ENCODE measurements at places on chromosomes 7 and 10.
A peak's percentile ranks its signal among the peaks of the same experiment; 100 is the strongest.

- no peak for DNase-seq
Measured at GRCh38 chr10:4006051-4006450, 221.0 kb upstream of the KLF6 start.

GRCh38 chr10:32197423-32197822, 141.2 kb upstream of the KIF5B start:
- DNase-seq = no peak

DNA sequence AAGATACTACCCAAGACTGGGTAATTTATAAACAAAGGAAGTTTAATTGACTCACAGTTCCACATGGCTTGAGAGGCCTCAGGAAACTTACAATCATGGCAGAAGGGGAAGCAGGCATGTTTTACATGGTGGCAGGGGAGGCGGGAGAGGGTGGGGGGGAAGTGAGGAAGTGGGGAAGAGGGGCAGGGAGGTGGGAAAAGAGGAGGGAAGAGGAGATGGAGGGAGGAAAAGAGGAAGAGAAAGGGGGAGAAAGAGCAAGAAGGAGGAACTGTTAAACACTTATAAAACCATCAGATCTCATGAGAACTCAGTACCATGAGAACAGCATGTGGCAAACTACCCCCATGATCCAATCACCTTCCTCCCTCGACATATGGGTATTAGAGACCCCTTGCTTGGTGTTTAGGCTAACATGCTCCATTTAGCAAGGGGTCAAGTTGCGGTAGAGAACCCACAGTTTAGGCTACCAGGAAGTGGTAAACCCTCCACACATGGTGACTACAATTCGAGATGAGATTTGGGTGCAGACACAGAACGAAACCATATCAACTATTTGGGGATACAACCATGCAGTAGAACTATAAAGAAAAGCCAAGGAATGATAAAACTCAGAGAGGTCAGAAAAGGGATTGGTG, 3.5 kb upstream of the LMBR1 start:
- DNase-seq = no peak

- no peak for DNase-seq
Measured at GRCh38 chr7:150738591-150739001, 1.4 kb downstream of the GIMAP5 start.

GRCh38 chr10:20809631-20810030, 87.5 kb downstream of the NEBL start:
- no peak for DNase-seq

DNA sequence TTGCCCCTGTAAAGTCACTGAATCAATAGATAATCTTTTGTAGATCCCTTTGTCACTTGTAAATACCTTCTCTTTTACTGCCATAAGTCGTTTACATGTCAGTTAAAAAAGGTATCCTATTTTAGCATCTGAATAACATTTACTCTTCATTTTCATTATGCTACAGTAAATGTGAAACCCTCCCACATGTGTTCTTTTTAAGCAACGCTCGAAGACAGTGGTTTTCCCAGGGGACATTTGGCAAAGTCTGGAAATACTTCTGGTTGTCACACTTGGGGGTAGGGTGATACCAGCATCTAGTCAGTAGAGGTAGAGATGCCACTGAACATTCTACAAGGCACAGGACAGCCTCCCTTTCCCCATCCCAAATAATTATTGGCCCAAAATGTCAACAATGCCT, 23.7 kb downstream of the ATAD1 start:
- no peak for DNase-seq

- no peak for DNase-seq
Measured at GRCh38 chr7:28862595-28863272, 95.4 kb downstream of the TRIL start.

- DNase-seq = no peak
Measured at GRCh38 chr7:130222-130572, 62.2 kb upstream of the FAM20C start.

DNA sequence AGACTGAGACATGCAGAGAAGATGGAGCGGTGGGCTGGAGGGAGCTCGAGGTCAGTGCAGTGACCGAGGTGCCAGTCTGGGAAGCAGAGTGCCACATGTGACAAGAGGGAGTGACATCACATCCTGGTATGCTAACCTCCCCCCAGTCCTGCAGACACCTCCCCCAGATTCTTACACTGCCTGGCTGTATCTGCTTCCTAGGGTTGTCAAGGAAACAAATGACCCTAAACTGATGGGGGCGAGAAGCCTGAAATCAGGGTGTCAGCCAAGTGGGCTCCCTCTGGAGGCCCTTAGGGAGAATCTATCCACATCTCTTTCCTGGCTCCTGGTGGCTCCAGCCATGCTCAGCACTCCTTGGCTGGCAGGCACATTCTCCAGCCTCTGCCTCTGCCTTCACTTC, 316.1 kb upstream of the ZMIZ1 start:
- DNase-seq = no peak

- peak; percentile 32 for DNase-seq
Measured at GRCh38 chr10:69644658-69645295, 14.7 kb downstream of the FAM241B start.

- no peak for DNase-seq
Measured at GRCh38 chr7:132537456-132538145, 38.7 kb downstream of the PLXNA4 start.

DNA sequence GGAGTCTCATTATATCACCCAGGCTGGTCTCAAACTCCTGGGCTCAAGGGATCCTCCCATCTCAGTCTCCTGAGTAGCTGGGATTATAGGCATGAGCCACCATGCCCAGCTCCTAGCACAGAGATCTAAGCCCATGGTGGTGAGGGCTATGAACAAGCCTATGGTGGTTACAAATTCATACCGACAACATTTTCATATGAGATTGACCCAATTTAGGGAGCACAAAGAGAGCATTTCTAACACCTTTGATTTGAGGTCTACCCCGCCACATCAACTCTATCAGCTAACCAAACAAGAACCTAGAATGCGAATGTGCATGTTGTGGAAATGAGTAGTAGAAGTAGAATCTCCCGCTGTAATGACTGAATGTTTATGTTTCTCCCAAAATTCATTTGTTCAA, 14.2 kb upstream of the PRF1 start:
- peak; percentile 53 for DNase-seq

- no peak for DNase-seq
Measured at GRCh38 chr10:80454513-80455460, 677 bp downstream of the TSPAN14 start.

DNA sequence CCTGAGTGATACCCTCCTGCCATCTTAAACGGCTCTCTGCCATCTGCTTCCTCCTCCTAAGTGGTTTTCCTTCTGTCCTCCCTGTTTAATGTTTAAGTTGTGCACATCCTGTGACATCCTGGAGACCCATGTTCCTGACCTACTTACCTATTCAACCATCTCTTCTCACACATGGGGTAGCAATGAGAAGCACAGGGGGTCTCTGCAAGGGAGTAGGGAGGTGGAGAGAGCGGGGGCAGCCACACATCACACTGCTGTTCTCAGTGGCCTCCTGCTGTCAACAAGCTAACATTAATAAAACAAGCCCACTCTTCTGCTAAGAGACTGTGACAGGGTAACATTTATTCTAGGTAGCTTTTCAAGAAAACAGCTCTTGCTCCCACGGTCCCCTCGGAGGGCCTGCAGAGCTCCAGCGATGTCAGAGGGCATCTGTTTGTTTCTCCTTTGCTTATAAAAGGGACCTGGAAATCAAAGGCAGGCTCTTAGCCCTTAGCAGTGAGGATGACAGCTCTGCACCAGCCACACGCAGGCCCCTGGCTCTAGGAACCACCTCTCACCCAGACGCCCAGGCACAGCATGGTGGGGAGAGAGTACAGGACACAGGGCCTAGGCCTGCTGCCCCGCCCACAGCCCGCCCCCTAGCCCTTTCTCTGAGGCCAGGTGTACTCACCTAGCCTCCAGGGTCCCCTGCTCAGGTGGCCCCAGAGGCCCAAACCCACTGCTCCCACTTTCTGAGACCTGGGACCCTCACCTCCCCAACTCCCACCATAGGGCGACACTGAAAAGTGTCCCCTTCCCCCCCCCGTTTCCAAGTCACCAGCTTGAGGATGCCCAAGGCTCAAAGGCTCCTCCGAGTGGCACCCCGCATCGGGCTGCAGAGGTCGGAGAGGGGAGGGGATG, 943 bp upstream of the SLC18A2 start:
- no peak for DNase-seq

DNA sequence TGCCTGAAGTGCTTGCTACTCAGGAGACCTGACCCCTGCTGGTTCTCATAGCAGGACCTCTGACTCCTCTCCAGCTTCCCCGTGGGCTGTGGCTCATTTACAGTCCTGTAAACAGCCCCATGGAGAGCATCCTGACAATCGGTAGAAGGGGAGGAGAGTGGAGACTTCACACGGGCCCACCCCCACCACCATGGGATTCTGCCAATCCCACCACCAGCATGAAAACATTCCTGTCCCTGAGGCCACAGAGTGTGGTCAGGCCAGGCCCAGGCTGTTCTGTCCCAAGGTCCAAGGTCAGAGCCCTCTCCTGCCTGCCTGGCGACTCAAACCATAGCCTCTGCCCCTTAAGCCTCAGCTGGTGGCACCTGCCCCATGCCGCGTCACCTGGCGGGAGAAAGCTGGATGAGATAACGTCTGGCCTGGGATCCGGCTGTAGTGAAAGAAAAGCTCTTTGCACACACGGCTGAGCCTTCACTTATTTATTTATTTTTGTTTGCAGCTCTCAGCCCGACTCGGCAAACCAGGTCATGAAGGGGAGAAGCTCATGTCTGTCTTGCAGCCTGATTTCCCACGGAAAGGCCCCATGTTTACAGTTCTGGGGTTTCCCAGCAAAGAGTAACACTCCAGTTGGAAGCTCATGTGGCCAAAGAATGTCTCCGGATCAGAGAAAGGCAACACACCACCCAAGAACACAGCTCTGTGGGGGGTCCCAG, 293.6 kb upstream of the ZMIZ1 start:
- no peak for DNase-seq

GRCh38 chr10:6082496-6083395, 6.1 kb upstream of the RBM17 start:
- DNase-seq = no peak

GRCh38 chr7:150520145-150520544, 5.5 kb downstream of the GIMAP7 start:
- DNase-seq = peak; percentile 41

DNA sequence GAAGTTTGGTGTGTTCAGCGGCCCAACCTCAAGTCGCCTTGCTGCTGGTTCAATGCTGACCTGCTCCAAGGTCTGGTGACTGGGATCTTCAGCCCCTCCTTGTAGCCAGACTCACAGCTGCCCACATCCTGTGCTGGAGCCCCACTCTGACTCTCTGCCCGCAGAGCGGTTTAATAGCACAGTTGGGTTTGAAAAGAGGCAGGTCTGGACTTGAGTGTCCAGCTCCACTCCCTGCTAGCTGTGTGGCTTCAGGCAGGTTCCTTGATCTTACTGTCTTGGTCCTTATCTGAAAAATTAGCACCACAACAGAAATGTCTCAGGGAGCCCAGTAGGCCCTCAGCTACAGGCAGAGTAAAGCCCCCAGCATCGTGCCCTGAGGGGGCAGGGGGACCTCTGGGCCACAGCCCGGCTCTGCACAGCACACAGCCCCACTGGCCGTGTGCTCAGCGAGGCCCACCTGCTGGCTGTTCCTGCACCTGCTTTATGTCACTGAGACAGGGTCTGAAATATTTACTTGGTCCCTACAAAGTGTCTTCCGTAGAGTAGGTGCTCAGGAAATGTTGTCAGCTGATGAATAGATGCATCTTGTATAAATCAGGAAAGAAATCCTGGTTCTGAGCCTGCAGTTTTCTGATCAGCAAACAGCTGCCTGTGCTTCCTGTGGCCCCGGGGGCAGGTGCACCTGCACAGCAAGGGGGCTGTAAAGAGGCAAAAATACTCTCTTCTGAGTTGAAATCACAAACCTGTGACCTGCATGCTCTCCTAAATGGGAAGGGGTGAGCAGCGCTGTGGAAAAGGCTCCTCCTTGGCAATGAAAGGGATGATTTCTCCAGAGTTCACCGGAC, 155.5 kb downstream of the SVIL start:
- DNase-seq = no peak

GRCh38 chr7:107660381-107661080, at the start of gene SLC26A4:
TSS of gene SLC26A4 (plus strand) at chr7:107660828. CDS start at chr7:107661642, 814 bp downstream.
- DNase-seq = no peak

- no peak for DNase-seq
Measured at GRCh38 chr7:143013473-143013872, 13.5 kb downstream of the OR9A2 start.

GRCh38 chr10:11015446-11015934, 2.2 kb upstream of the CELF2 start:
- no peak for DNase-seq

GRCh38 chr10:60073397-60073780, 167.0 kb upstream of the CCDC6 start:
- DNase-seq = no peak

- DNase-seq = no peak
Measured at GRCh38 chr10:52951824-52952223, 179.2 kb upstream of the MBL2 start.

- DNase-seq = no peak
Measured at GRCh38 chr10:68871105-68871711, 29.9 kb upstream of the DDX50 start.

DNA sequence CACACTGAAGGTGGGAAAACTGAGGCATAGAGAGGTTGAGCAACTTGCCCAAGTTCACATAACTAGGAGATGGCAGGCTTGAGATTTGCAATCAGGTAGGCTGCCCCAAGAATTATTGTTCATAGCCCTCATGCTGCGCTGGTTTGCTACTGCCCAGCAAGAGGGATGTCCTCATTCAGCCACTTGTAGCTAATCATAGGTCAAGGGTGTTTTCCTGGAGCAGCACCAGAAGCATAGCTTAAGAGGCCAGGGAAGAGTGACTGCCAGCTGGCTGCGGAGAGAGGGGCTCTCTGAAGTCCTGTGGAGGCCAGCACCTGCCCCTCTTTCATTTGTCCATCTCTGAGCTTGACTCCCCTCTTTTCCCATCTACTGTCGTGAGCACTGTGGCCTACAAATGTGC, 15.0 kb downstream of the CDHR3 start:
- no peak for DNase-seq

DNA sequence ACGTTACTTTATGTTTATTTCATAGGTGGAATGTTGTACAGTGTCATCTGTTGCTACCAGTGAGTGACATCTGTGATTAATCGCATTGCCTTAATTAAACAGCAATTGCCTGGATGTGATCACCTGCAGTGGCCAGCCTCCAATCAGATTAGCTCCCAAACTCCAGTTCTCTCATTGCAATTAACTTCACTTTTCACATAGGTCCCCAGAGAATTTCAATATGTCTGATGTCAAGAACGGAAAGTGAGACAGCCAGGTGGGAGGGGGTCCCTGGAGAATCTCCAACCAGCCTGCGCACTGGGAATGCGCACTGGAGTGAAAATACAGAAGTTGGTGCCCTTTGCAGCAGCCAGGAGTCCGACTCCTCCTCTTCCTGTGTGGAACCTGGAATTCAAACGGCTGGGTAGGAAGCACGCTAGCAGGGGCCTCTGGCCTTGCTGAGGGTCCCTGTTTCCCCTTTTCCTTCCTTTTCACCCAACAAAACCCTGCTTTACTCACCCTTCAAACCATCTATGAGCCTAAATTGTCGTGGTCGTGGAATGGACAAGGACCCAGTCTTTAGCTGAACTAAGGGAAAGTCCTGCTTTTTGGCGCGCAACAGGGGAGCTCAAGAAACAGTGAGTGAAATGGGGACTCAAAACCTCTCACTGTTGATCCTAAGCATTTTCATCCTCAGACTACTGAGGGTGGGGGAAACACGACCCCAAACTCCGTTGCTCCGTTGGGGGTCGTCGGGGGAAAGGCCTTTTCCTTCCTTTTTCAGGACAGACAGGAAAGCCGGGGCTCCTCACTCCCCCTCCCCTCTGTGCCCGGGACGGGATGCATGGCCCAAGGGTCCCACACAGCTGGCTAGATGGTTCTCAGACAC, 1355.5 kb upstream of the LRRTM3 start:
- no peak for DNase-seq

All from CD4-positive, alpha-beta T cell treated with Interleukin-17A for 1 hour (primary cell).